Astrocyte (in vitro differentiated cells and primary cell): ENCODE measurements at places on chromosomes 11 and 22. TPM values are rescaled to one million over a fixed set of nuclear protein-coding genes. Genes with fewer than 3 reads are reported as not detected.

LDHAL6A gene
- total RNA-seq, result not detected in 2 replicates

CSF2RB gene
- 0.09 and 0.31 TPM in 2 replicates for total RNA-seq

GRCh38 chr11:120890609-120891320, 133.1 kb upstream of the TBCEL start:
- no peaks in the 10 kb centered on the region for H3K36me3 ChIP-seq
- H3K27ac ChIP-seq, result no peak overlapping the region
- H3K27me3 ChIP-seq, result peaks cover 6% of the 10 kb centered on the region
- H3K4me3 ChIP-seq, result no peak overlapping the region

- no peak overlapping the region for H3K27ac ChIP-seq
- H3K4me1 ChIP-seq, result no peaks in the 10 kb centered on the region
- H3K27me3 ChIP-seq, result peaks cover 12% of the 10 kb centered on the region
- H3K36me3 ChIP-seq, result no peaks in the 10 kb centered on the region
Measured at GRCh38 chr11:123392431-123392830, 37.6 kb upstream of the GRAMD1B start.

DNA sequence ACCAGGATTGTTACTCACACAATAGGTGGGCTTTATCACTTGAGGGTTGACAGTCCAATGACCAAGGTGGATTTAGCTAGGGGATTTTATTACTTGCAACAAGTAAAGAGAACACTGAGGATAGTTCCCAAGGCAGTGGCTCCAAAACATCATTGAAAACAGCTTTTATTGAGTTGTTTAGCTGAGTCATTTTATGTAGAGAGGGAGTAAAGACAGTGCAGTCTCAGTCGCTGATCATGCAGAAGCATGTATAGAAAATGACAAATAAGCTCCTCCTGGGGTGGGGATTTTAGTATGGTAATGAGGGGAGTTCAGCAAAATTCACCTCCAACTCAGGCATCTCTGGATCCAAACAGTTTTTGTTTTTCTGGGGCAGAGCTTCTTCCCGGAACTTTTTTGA, 163.0 kb upstream of the CCDC179 start:
- H3K4me1 ChIP-seq, result no peaks in the 10 kb centered on the region
- no peaks in the 10 kb centered on the region for H3K27me3 ChIP-seq
- H3K4me3 ChIP-seq, result no peak overlapping the region
- H3K27ac ChIP-seq, result no peak overlapping the region

DNA sequence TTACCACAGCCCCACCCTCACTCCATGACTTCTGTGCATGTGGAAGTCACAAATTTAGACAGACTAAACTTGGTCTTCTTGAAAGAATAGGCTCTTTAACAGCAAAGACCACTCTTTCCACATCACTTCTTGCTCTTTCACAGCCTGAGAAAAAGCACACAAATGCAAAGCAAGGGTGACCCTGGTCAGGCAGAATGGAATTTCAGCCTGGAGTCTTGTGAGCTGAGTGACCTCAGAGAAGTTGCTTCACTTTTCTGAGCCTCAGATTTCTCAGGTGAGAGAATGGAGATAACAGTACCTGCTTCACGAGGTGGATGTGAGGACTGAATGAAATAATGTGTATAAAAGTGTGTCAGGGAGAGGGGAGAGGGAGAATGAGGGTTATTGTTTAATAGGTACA, 26.8 kb upstream of the LIPT2 start:
- DNase-seq, result no peak
- H3K4me3 ChIP-seq, result no peak overlapping the region
- no peaks in the 10 kb centered on the region for H3K36me3 ChIP-seq
- no peak overlapping the region for H3K27ac ChIP-seq
- H3K4me1 ChIP-seq, result no peaks in the 10 kb centered on the region

HARBI1 gene
- 7.9 and 8.1 TPM in 2 replicates for total RNA-seq

UPK3A gene
- total RNA-seq, result not detected in 2 replicates

CDK2AP2 gene
- total RNA-seq, result 36.1 and 45.0 TPM in 2 replicates

TSSK2 gene
- not detected in 2 replicates for total RNA-seq

CNTF gene
- total RNA-seq, result 1.4 and 1.7 TPM in 2 replicates

NPAS4 gene
- 0.20 and 0.50 TPM in 2 replicates for total RNA-seq
